A172 (cell line): ENCODE measurements at places on chromosomes 4 and X. TPM values are rescaled to one million over a fixed set of nuclear protein-coding genes. Genes with fewer than 3 reads are reported as not detected.

DNA sequence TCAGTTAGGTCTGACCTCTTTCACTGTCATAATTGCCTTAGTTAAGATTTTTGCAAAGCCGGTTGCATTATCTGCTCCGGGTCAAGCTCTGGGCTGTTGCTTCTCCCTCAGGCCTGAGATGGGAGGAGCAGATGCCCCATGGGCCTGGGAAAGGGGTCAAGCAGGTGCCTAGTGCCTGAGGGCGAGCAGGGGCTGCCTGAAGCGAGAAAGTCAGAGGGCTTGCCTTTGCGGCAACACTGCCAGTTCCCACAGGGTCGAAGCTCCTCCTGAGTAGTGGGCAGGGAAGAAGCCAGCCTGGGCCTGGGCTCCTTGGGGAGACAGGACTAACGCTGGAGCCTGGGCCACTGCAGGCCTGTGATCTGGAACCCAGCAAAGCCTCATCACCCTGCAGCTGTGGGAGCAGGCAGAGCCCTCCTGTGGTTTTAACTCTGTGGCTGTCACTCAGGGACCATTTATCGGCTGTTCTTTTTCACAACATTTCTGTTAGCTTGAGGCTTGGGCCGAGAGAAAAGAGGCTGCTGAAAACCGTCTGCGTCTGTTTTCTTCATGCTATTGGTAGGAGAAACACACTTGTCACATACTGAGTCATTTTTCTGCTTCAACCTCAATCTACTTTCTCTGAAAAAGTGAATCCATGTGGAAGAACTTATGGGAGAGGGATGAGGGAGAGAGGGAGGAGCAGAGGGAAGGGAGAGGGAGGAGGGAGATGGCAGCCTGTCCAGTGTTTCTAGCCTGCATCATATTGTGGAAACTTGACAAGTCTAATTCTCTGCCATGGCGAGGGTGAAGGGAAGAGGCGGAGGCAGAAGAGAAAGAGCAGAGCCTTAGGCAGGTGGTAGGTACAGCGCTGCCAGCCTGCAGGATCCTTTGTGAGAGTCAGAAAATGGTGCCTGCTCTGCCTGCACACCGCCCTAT, 68.4 kb downstream of the RHOH start:
- DNase-seq = peak; percentile 29

- no peak for DNase-seq
These were observed 51.2 kb upstream of the TLR3 start for GRCh38 chr4:186017801-186018200.

DNA sequence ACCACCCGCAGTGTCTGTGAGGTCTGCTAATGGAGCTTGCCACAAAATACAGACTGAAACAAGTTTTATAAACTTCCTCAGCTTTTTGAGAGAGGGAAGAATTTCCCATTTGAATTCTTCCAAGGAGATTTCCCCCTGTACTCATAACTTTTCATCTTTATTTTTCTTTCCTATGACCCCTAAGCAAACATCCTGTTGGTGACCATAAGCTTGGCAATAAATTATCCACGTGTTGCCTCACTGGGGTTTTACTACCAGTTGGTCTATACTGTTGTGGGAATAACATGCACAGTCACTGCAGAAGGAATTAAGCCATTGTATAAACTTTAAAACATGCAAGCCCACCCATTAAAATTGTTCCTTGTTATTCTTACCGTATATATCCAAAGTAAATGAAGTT, 86.2 kb downstream of the SLC39A8 start:
- DNase-seq = peak; percentile 25

GRCh38 chr4:23736466-23736865, 153.4 kb downstream of the PPARGC1A start:
- no peak for DNase-seq

DNA sequence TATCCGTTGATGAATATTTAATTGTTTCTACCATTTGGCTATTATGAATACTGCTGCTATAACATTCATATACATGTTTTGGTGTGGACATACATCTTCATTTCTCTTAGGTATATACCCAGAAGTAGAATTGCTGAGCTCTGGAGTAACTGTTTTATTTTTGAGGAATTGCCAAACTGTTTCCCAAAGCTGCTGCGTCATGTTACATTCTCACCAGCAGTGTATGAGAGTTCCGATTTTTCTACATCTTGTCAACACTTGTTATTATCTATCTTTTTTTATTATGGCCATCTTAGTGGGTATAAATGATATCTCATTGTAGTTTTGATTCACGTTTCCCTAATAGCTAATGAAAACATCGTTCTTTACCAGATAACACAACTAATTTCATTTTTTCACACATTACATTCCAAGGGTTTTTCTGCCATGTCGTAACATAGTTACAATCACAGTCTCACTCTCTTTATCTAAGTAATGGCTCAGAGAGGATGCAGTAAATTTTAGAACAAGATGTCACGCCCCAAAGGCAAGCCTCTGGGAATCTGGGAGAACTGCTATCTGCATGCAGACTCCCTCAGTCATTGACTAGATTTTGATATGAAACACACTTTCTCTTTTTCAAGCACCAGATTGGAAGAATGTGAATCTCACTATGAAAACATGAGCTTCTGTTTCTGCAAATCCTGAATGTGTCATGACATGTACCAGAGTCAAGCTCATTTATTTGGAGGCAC, 10.3 kb downstream of the ARHGAP6 start:
- DNase-seq = no peak

DNA sequence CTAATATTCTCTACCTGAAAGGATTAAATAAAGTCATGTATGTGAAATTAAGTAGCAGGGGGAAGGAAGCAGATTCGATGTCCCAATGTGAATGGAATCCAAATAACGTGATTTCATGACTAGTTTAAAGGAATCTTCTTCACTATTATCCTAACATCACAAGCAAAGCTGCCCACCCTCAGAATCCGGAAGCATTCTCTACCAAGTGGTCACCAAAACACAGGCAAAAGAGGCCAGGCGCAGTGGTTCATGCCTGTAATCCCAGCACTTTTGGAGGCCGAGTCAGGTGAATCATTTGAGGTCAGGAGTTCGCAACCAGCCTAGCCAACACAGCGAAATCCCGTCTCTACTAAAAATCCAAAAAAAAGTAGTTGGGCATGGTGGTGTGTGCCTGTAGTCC, 212.9 kb downstream of the LDB2 start:
- no peak for DNase-seq

Gene RAB41
- total RNA-seq = not detected in 2 replicates

Gene SAGE1
- not detected in 2 replicates for total RNA-seq

- no peak for DNase-seq
These were observed 337.8 kb downstream of the ARHGAP24 start for GRCh38 chr4:85812776-85813175.

Gene DMP1
- not detected in 2 replicates for total RNA-seq
